ENCODE measurements at places on chromosomes 7 and 10.
A peak's percentile ranks its signal among the peaks of the same experiment; 100 is the strongest.

DNA sequence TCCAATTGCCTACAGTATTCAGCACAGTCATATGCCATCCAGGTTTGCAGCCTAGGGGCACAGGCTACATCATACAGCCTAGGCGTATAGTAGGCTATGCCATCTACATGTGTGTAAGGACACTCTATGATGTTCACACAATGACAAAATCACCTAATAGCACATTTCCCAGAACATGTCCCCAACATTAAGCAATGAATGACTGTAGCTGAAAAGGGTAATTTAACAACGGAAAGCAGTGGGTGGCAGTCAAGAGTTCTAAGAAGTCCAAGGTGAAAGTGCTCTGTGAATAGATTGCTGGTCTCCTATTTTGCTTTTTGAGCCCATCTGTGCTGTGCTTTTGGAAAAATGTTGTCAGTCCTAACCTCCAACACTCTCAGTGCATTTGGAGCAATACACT, 162.6 kb downstream of the KLF6 start:
- no peak for DNase-seq

DNA sequence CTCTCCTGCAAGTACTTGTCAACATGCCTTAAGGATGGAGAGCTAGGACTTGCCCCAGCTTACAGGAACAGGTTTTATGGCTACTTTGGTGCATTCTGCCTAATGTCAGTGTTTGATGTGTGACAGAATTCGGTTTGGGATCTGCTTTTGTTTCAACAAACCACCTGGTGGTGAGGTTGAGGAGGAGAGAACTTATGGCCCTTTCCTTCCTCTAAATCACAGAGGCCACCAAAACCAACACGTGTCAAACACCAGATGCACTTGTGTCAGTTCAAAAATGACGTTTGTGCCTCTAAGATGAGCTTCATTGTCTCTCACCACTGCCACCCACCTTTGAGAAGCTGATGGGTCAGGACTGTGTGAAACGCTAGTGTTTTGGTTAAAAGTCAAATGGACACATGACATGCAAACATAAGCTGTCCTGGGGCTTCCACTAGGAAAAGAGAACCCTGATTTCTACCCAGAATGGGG, 83.9 kb downstream of the OSBPL3 start:
- DNase-seq, result no peak

GRCh38 chr10:88066319-88066718, 202.9 kb downstream of the PTEN start:
- no peak for DNase-seq

DNA sequence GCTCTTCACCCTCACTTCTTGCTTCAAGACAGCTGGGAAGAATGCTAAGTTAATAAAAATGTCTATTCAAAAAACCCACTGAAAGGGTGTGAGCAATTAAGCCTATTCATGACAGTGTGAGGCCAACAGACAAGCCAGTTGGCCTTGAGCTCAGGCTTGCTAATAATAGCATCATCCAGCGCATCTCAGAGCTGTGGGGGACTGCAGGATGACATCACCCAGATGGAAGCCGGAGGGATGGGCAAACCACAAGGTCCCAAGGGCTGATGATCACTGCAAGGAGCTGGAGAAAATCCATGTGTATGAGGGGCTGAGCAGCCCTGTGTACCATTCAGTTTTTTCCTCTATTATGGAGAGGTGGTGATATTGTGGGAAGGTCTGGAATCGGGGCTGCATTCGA, 770.4 kb downstream of the TNS3 start:
- peak; percentile 98 for DNase-seq

DNA sequence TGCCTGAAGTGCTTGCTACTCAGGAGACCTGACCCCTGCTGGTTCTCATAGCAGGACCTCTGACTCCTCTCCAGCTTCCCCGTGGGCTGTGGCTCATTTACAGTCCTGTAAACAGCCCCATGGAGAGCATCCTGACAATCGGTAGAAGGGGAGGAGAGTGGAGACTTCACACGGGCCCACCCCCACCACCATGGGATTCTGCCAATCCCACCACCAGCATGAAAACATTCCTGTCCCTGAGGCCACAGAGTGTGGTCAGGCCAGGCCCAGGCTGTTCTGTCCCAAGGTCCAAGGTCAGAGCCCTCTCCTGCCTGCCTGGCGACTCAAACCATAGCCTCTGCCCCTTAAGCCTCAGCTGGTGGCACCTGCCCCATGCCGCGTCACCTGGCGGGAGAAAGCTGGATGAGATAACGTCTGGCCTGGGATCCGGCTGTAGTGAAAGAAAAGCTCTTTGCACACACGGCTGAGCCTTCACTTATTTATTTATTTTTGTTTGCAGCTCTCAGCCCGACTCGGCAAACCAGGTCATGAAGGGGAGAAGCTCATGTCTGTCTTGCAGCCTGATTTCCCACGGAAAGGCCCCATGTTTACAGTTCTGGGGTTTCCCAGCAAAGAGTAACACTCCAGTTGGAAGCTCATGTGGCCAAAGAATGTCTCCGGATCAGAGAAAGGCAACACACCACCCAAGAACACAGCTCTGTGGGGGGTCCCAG, 293.6 kb upstream of the ZMIZ1 start:
- DNase-seq, result no peak

DNA sequence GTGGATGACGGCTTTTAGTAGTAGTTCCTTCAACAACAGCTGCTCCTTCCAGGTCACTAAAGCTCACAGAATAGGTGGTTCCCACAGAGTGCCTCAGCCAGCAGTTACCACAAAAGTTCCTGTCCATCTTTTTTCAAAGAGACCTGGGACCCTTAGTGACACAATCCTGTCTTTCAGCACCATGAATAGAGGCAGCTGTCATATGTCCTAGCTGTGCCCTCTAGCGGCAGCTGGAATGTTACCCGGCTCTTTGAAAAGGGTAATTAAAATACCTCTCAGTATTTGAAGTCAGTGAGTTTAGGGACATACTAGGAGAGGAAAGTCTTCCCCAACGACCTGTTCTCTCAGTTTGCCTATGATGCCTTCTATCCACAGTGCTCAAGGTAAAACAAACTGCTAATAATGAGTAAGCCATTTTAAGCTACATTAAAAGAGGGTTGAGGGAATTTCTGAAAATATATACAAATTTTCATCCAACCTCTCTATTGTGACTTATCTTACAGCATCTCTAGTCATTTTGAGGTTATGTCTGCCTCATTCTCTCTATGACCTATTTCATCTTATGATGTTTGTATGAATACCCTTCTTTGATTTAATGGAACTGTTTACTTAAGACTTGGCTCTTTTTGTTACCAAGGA, 290.8 kb downstream of the NXPH1 start:
- DNase-seq, result no peak

DNA sequence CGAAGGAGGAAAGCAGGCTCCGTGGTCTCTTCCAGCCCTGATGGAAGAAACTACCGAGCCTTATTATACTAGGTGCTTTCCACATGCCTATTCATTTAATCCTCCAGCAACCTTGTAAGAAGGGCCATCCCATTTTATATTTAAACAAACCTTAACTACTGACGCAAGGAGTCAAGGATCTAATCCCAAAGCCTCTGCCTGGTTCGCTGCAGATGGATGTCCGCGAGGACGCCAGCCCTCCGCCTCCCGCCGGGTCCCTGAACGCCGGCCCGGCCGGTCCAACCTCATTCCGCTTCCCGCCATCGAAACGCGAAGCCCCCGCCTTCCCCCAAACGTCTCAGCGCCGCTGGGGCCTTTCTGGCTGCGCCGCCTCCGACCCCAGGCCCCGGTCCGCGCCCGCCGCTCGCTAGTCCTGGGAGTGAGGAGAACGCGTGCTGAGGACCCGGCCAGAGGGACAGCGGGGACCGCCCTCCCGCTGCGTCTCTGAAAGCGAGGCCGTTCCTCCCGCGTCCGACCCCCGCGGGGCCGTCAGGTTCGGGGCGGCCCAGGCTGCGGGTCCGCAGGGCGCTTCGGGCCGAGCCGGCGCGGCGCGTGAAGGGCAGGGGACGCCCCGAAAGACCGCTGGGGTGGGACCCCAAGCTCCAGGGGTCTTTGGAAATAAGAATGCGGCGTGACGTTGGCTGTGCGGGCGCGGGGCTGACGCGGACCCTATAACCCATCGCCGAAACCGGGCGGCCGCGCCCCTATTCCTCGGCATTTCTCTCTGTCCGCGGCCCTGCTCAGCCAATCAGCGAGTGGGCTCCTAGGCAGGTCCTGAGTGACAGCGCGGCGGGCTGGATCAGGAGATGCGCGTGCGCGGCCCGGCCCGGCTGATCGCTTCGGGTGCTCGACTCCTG, at the start of gene ATP6V0E2:
ATP6V0E2 (plus strand) TSS at position 896 of the 896 bp plus-strand sequence. CDS start 97 bp downstream, outside the sequence.
- peak; percentile 71 for DNase-seq

DNA sequence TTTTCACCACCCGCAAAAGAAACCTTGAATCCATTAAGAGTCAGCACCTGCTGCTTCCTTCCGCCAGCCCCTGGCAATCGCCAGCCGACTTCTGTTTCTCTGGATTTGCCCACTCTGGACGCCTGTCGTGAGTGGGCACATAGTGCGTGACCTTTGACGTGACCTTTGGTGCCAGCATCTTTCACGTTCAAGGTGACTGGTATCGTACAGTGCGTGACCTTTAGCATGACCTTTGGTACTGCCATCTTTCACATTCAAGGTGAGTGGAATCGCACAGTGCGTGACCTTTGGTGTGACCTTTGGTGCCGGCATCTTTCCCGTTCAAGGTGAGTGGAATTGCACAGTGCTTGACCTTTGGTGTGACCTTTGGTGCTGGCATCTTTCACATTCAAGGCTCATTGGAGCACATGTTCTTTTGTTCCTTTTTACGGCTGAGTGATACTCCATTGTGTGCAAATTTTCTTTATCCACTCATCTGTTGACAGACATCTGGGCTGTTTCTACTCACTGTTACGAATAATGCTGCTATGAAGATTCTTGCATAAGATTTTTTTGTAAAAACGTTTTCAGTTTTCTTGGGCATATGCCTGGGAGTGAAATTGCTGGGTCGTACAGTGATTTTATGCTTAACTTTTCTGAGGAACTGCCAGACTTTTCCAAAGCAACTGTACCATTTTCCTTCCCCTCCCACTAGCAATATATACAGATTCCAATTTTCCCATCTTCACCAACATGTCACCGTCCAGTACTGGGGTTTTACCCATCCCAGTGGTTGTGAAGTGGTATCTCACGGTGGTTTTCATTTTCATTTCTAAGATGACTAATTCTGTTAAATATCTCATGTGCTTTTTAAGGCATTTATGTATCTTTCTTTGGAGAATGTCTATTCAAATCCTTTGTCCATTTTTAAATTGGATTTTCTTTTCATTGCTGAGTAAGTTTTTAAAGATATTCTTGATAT, 145.3 kb downstream of the DIP2C start:
- no peak for DNase-seq

GRCh38 chr10:1310271-1310789, 254.1 kb downstream of the WDR37 start:
- no peak for DNase-seq

GRCh38 chr7:47670729-47671128, 88.8 kb upstream of the TNS3 start:
- DNase-seq, result no peak

GRCh38 chr7:77419102-77419501, 3.0 kb upstream of the GSAP start:
- DNase-seq, result no peak

DNA sequence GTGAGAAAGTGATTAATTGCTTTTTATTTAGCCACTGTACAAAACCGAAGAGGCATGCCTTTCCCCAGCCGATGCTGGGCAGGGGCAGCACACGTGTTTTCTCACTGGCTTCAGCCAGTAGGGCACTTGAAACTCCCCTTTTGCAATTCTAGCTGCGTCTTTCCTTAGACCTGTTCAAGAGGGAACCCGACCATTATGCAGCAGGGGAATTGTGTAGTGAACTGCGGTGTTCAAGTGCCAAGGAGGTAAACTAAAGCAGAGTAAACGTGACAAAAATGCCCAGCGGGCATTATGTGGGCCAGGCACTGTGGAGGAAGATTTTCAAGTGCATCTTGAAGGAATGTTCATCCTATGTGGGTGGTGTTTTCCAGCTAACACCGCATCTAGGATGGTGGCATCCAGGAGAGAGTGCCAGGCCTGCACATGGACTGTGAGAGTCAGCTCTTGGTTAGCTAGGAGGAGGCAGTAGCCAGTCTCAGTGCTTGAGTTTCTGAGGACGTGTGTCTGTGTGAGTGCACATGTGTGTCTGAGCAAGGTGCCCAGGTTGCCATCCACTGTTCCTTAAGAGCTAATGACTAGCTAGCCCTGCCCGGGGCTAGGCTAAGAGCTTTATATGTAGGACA, 3.3 kb downstream of the WIPF3 start:
- no peak for DNase-seq

DNA sequence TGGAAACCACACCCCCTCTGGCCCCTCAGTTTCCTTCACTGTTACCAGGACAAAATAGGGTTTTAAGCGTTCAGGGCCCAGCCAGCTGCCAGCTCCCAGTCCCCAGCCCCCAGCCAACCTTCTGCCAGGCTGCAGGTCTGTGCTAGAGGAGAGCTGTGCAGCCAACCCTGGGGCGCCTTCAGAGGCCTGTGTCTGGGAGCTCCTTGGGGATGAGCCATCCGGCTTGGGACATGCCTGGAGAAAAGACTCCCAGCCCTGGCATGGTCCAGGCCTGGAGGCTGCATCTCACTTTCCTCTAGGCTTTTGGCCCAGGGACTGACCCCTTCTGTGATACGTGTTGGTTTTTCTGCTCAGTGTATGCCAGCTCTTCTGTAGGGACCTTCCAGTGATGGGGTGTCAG, 487.6 kb upstream of the MGMT start:
- no peak for DNase-seq

- DNase-seq, result no peak
These were observed 614.1 kb downstream of the GALNT17 start for GRCh38 chr7:71746006-71746405.

DNA sequence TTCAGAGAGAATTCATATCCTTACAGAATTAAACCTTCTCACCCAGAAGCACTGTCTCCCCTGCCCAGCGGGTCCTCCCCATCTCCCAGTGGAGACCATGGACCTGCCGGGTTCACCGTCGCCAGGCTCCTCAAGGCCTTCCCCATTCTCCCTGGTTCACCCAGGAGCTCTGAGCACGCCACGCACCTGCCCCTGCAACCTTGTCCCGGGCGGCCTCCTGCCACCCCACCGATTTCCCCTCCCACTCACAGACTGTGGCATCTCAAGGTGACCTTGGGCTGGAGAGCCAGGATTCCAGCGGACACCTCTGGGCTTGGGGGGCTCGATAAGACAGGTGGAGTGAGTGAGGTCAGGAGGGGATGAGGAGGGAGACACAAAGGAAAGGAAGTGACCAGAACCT, 135.3 kb downstream of the PTPRN2 start:
- no peak for DNase-seq
